ENCODE measurements at places on chromosomes 16 and 17.

GRCh38 chr17:33615861-33616260 lies 322.8 kb upstream of the ASIC2 start:
- no peak for DNase-seq

GRCh38 chr17:60386147-60387058 lies 5.5 kb downstream of the USP32 start:
- no peak for DNase-seq

DNA sequence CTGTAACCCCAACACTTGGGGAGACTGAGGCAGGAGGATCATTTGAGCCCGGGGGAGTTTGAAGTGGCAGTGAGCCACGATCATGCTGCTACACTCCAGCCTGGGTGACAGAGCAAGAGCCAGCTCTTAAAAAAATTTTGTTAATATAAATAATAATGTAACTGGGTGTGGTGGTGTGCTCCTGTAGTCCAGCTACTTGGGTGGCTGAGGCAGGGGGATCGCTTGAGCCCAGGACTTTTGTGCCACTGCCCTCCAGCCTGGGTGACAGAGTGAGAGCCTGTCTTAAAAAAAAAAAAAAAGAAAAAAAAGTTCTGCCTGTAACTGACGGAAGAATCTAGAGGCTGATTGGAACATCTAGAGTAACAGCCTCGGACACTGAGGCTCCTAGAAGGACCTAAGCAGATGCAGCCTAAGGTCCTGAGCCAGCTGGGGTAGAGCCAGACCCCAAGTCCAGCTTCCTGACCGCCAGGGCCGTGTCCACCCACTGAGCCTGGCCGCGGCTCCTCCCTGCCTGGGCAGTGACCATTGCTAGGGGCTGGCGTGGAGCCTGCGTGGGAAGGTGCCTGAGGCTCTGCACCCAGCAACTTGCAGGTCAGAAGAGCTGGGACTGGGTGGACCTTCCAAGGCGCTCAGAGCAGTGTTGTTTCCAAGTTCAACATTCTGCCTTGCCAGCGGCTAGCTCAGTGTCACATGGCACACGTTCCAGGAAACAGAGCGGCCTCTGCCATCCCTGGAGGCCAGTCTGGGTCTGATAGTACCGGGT lies 209.4 kb upstream of the CIBAR2 start:
- DNase-seq, result no peak

GRCh38 chr16:27972500-27972899 lies 91.0 kb downstream of the GSG1L start:
- no peak for DNase-seq

DNA sequence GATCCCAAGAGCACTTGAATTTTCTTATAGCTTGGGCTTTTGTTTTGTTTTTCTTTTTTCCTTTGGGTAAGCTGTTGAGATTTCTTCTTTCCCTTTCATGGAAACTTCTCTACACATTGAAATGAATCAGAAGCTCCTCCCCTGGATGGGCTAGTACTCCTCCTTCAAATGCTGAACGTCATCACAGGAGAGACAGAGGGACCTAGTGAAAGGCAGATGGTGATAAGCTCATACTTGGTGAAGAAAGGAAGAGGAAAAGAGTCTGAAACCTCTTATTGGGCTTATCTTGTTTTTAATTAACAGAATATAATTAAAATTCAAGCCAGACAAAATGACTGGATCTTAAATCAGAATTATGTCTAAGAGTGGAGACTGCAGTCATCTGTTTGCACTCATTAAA lies 147.3 kb downstream of the SNX11 start:
- no peak for DNase-seq

DNA sequence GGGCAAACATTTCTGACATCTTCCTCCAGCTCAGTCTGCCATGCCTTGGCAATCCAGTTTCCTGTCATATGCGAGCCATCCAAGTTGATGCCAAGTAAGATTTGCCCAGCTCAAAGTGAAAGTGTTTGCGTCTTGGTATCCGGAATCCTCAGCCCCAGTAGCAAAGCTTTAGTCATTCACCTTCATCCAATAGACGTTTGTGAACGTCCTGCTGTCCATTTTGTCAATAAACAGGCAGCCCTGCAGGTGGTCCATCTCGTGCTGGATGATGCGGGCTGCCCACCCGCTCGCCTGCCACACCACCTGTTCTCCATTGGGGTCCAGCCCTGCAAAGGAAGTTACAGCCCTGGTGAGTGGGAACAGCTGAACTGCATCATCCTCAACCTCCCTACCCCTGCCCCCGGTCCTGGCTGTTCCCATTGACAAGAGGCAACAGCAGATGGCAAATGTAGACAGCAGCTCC lies 1.5 kb downstream of the PDF start:
- DNase-seq, result no peak

DNA sequence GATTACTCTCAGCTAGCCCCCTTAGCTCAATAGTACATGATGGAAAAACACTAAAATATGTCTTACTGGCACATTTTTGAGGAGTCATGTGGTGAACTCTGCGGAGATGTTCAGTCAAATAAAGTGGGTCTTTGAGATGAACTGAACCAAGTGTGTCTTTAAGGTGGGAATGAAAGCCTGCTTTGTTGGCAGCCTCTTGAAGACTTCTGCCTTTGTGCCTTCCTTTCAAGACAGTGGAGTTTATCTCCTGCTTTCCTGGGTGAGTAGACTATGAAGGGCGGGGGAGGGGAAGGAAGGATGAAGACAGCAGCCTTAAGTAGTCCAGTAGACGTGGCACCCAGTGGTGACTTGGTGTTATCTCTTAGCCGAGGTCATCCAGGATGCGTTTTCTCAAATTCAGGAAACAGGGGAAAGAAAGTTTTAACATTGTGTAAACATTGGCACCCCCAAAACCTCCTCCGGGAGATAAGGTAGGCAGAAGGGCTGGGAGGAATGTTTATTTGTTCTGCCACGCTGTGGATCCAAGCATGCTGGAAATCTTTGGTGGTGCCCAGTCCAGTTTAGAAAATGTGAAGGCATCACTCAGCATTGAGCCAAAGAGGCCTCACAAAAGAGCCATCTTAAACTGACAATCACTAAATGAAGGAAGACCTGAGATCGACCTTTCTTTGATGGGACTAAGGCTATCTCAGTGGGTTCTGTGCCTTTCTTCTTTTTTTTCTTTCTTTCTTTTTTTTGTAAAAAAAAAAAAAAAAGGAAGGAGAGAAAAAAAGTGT lies 220.6 kb downstream of the FTO start:
- no peak for DNase-seq

DNA sequence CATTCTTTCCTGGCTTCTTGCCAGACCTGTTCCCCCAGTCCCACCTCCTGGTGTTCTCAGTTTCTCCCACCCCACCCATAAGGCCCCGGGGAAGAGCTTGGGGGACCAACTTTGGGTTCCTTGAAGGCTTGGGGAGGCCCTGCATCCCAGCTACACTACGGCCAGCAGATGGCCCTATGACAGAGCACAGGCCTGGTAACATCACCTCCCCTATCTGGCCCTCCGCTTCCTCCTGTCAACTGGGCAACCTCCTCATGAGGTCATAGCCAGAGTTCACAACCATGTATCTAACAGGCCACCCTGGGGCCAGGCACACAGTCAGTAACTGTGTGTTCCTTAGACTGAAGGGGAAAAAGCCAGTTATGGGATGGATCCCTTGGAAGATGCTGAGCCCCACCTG lies 31.4 kb downstream of the MYO15A start:
- no peak for DNase-seq

GRCh38 chr16:67100569-67101310 lies 9.0 kb upstream of the PHAF1 start:
- no peak for DNase-seq

DNA sequence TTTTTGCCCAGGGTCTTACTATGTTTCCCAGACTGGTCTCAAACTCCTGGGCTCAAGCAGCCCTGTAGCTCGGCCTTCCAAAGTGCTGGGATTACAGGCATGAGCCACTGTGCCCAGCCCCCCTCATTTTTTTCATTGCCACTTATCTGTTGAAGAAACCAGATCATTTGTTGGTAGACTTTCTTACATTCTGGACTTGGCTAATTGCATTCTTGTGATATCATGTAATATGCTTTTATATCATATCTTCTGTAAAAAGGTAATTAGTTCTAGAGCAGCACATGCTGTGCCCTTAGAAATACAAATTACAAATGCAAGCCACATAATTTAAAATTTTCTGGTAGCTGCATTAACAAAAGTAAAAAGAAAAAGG lies 53.9 kb downstream of the PPM1E start:
- DNase-seq, result no peak

GRCh38 chr17:69593351-69593715 lies 178.8 kb downstream of the MAP2K6 start:
- no peak for DNase-seq

GRCh38 chr17:17403899-17404576 lies 72.8 kb upstream of the MED9 start:
- no peak for DNase-seq

GRCh38 chr17:21198411-21198810 lies 15.6 kb downstream of the TMEM11 start:
- DNase-seq, result no peak

GRCh38 chr17:78953356-78954350 lies 26.1 kb downstream of the LGALS3BP start:
- DNase-seq, result no peak

DNA sequence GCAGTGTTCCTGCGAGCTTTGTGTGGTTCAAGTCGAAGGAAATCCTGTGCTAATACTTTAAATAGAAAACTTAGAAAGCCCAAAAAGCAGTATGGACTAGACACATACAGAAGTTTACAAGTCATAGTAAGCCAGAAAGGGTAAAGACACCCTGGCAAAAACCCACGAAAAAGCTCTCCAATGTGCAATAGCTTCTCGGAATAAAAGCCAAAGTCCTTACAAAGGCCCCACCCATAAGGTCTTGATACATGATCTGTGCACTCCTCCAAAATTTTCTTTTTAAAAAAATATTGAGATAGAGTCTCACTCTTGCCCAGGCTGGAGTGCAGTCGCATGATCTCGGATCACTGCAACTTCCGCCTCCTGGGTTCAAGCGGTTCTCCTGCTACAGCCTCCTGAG lies 10.3 kb downstream of the C16orf86 start:
- no peak for DNase-seq

DNA sequence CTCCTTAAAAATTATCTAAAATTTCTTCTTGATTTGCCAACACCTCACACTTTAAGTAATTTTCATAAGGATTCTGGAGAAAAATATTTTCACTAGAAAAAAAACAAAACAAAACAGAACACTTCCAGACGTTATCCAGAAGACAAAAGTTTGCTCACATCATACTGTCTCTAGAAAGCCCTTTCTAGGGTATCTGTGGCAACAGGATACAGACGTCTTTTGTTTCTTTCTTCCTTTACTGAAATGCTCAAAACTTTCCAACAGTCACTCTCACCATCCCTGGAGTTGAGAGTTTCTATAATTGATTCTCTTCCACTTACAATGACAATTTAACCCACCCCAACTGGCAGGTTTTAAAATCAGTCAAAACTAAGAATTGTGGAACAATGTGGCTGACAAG lies 2.6 kb downstream of the ZC3H7A start:
- DNase-seq, result no peak

DNA sequence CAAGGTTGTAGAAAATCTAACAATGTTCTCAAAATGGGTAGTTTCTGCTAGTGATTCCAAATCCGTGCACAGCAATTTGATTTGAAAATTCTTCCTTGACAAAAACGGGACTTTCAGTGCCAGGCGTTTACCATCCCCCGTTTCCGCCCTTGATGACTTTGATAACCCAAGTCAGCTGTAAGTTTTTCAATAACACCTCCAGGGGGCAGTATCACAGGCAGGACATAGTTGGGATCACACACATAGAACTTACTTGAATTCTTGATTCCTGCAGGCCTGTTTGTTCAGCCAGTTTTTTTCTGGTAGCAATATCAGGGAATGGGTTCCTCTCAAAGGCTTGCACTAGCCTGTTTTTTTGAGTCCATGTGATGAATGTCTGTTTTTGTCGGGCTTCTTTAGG lies 5.6 kb downstream of the DUXB start:
- no peak for DNase-seq

DNA sequence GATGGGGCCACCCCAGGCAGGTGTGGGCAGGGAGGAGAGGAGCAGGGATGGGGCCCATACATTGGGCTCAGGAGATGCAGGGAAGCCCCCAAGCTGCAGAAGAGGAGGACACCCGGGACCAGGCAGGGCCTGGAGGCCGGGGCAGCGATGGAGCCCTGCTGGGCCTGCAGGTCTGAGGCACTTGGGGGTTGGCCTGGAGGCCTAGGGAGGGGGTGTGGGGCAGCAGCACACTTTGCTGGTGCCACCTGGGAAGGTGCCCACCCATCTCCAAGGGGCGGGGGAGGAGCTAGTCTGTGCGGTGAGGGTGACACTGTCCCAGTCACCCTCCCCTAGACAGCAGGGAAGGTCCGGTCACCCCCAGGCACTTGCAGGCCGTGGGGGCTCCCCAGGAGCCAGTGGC lies 6.4 kb upstream of the CCDC57 start:
- DNase-seq, result no peak

DNA sequence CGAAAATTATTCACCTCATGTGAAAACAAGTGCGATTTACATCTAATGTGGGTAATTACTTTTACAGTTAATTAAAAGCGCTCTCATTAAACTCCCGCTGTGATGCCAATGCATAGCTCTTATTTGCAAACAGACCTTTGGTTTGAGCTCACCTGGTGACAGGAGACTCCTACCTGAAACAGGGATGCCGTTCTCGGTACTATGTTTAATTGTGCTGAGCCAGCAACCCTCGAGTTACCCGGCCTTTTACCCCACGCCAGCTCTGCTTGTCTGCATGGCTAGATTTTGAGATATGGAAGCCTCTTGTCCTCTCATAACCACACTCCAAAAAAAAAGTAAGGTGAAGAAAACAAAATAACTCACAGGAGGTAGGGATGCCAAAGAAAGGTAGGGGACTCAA lies 690.4 kb upstream of the RBFOX1 start:
- no peak for DNase-seq

DNA sequence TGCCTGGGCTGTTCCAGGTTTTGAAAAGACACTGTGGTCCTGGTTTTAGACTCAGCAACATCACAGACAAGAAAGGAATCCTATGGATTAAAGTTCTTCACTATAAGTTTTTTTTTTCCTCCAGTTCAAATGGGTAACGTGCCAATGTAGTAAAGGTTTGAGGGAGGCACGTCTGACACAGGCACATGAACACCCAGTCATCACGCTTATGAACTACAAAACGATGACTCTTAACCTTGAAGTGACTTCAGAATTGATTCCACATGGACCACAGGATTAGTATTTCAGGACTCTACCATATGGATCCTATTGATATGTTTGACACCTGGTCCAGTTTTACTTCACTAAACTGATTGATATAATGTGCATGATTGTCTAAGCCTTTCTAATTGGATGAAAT lies 2.3 kb downstream of the PRMT7 start:
- no peak for DNase-seq

DNA sequence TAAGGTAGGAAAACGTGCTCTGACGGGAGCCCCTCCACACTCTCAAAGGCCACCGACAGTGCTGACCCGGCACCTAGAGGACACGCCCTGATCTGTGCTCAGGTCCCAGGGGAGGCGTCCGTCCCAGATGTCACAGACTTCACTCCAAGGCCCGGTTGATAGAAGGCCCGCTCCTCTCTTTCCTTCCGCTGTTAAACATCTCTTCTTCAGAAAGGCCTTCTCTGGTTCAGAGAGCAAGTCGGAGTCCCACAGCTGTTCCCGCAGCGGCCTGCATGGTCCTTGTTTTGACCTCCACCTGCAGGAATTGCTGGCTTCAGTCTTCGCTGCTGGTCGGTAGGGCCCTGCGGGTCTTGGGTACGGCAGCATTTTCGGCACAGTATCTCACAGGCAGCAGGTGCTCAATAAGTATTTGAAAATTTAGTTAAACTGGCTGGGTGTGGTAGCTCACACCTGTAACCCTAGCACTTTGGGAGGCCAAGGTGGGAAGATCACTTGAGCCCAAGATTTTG lies 88.5 kb downstream of the MRC2 start:
- DNase-seq, result no peak
